Activated T-helper 9 cell treated with anti-CD3 and anti-CD28 coated beads, Interleukin-2, amount 50 U/mL, for 16 hours (primary cell): ENCODE measurements at places on chromosomes 3 and 15.
A peak's percentile ranks its signal among the peaks of the same experiment; 100 is the strongest.

DNA sequence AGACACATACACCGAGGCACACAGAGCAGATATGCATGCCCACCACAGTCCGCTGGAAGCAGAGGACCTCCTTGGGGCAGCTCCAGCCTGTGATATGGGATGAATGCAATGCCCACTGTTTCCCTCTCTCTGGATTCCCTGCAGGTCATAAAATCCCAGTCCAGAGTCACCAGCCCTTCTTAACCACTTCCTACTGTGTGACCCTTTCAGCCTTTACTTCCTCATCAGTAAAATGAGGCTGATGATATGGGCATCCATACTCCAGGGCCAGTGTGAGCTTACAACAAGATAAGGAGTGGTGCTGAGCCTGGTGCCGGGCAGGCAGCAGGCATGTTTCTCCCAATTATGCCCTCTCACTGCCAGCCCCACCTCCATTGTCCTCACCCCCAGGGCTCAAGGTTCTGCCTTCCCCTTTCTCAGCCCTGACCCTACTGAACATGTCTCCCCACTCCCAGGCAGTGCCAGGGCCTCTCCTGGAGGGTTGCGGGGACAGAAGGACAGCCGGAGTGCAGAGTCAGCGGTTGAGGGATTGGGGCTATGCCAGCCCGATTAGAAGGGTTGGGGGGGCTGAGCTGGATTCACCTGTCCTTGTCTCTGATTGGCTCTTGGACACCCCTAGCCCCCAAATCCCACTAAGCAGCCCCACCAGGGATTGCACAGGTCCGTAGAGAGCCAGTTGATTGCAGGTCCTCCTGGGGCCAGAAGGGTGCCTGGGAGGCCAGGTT is at the start of gene GNAT1:
GNAT1 (plus strand) TSS at position 675 of the 725 bp plus-strand sequence. CDS start 116 bp downstream, outside the sequence.
- DNase-seq: no peak

GRCh38 chr15:64355348-64355943 is 527 bp downstream of the CSNK1G1 start:
- peak; percentile 2 for DNase-seq

DNA sequence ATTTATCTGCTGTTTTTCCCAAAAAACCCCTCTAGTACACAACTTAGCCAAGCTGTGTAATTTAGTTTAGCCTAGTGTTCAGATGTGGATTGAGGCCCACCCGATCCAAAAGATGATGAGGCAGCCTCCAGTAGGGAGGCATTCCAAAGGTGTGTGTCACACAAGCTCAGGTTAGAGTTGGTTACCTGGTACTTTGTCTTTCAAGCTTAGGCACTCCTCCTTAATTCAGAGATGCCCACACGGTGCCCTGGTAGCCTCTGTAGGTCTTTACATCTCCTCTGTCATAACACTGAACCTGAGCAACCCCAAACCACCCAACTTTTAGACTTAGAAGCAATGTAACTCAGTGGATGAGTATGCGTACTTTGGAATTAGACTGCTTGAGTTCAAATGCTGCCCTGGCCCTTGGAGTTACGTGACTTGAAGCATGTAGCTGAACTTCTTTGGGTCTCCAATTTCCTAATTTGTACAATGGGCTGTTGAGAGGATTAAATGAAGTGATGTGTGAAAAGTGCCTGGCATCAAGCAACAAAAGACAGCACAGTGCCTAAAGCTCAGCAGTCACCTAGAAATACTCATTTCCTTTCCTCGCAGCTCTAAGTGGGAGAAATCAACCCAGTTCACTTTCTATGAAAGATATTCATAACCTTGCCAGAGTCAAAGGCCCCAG is 284.6 kb upstream of the RARB start:
- DNase-seq: no peak

GRCh38 chr3:119195911-119196310 is 22.5 kb downstream of the UPK1B start:
- no peak for DNase-seq

DNA sequence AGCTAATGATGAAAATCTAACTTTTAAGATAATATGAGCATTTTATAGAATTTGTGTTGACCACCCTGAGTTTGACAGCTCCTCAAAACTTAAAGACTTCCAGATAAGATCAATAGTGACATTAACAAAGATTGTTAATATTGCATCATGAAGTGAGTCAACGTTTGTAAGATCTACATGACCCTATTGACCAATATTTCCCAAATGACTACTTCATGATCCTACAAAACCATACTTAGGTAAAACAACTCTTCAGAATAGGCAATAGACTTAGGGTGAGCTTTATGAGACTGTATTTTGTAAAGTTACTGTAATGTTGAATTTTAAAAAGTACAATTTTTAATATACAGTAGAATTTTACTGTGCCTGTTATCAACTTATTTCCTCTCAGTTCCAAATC is 422.7 kb upstream of the ALCAM start:
- no peak for DNase-seq

- DNase-seq: no peak
Observed at GRCh38 chr15:70257573-70258248, 160.0 kb upstream of the TLE3 start.

GRCh38 chr15:101114166-101114565 is 137.7 kb downstream of the CHSY1 start:
- DNase-seq: no peak

GRCh38 chr3:36312351-36312750 is 68.0 kb upstream of the STAC start:
- DNase-seq: no peak

DNA sequence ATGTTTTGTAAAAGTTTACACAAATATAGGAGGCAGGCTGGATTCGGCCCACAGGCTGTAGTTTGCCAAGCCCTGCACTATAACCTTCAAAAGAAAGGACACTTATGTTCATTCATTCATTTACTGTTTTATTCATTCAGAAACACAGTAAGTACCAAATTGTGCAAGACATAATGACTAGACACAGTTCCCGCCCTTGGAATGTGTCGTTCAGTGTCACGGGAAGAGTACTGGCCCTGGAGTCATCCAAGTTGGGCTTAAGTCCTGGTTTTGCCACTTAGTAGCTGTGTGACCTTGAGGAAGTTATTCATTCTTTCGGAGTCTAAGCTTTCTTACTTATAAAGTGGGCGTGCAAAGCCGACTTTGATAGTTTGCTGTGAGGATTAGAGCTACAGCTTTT is 22.0 kb downstream of the COLQ start:
- no peak for DNase-seq

DNA sequence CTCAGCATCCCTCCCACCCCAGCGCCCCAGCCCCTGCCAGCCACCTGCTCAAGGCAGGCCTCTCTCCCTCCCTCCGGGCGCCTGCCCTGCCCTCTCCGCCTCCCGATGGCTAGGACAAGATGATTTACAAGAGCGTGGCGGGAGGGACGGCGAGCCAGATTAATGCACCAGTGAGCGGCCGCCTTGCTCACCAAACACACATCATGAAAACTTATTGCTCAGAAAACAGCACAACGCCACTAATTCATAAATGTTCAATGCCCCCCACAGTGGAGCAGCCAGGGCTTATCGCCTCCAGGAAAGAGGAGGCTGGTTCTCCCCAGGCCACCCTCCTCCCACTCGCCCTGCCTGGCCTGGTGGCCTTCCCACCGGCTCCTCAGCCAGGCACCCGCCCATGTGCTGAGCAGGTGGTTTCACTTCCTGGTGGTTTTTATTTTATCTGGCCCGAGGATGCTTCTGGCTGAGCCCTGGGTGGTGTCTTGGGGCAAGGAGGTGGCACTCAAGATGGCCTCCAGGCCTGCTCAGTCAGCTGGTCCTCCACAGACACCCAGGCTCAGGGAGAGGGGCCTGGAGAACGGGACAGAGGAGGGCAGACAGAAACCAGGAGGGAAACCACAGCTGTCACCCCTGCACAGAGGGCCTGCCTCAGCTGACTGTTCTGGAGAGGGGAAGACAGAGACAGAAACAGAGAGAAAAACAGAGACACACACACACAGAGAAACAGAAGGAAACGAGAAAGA is 284.9 kb downstream of the UACA start:
- DNase-seq: no peak

GRCh38 chr15:89628301-89628700 is 27.0 kb downstream of the KIF7 start:
- DNase-seq: no peak

DNA sequence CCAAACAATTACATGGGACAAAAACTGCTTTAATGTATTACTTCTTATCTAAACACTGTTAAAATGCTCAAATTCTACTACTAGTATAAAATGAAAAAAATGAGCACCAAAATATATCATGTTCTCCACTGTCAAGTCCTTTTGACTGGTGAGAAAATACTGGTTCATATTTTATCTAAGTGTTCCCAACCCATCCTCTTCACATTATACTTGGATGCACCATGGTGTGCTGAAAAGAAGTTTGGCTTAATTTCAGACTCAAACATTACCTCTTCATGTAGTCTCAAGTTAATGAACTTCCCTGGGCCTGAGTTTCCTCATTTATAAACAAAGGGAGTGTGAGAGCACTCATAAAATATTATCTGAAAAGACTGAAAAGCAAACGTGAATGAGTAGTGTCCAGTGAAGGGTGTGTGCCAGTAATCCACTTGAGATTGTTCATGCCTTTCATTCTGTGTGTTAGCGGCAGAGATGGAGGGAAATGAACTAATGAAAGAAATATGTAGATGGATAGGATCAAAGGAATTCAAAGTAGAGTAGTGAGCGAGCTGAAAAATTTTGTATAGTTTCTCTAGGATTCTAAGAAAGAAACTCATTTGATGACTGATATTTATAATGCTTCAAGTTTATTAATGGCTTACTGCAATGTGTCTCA is 263.2 kb downstream of the NLGN1 start:
- DNase-seq: no peak

- no peak for DNase-seq
Observed at GRCh38 chr3:190533511-190534281, 19.8 kb downstream of the IL1RAP start.
